BJ (cell line): ENCODE measurements at places on chromosomes 4 and X. TPM values are rescaled to one million over a fixed set of nuclear protein-coding genes. Genes with fewer than 3 reads are reported as not detected.

DNA sequence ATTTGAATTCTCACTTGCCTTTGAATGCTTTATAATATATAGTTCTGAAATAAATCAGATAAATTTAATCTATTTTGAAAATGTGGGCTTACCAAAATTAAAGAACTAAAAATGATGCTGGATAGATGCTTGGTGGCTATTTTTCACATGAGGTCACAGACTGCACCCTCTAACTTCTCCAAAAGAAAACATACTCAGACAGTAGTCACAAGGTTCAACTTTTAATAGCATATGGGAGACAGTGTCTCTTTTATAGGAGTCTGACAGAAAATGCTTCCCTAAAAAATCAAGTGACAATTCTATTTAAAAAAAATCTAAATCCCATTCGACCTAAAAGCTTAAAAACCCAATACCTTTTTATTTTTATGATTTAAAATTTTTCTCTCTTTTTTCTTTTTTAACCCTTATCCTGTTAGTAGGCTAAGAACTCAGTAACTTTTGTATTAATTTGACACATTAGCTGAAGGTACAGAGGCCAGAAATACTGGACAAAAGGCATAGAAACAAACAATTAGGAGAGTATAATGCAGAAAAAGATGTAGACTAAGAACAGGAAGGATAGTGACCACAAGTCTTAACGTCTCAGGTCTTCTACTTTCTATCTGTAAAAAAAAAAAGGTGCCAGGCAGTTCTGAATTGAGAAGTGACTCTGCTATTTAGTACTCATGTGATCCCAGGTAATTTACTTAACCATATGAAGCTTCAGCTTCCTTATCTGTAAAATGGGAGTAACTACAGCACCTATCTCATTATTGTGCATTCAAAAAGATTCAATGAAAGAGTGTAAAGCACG, 7.6 kb downstream of the TIGD4 start:
- no peak for DNase-seq

DNA sequence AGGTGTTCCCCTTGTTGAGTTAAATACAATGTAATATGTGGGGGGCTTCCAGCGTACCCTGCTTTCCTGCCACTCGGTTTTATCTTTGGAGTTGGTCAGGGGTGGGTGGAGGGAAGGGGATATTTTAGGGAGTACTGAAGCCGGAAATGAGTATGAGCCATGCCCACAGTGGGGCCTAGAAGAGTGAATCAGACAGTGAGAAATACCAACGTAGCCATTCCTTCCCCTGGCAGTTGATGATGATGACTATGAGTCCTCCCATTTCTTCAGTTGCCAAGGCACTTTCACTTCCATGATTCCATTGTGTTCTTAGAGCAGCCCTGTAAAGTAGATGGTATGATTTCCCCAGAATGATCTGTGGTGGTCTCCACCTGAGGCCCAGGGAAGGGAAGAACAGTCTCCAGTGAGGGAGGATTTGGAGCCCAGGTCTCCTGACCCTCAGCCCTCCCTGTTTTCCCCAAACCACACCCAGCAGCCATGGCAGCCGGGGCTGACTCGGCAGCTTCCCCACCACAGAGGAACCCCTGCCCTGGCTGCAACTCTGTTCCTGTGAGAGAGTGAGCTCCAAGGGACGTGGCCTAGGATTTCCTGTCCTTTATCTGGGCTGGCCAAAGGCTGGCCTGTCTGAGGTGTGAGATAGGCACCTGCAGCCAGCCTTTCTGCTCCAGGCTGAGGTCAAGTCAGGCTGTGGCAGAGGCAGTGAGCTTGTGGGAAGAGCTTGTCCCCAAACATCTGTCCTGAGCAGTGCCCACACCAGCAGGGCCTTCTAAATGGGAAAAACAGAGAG, 52.7 kb downstream of the STARD8 start:
- DNase-seq, result no peak

GRCh38 chr4:157514711-157515110, 294.2 kb downstream of the GRIA2 start:
- DNase-seq, result no peak

DNA sequence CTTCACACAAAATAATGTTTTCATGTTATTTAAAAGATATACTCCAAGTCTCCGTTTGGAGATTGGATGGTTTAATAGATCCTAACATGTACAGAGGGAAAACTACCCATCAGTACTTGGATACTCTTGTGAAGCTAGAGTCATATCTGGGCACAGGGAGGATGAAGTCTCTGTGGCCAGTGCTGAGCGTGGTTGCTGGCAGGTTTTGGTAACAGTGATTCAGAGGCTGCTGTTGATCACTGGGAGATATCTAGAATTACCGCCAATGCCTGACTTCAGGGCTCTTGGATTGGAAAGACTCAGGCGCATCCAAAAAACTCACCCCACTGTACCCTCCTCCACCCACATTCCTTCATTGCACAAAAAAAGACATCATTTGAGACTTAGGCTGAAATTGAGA, 107.2 kb upstream of the PGRMC2 start:
- no peak for DNase-seq

GRCh38 chrX:152901816-152902501, 4.1 kb downstream of the ZNF185 start:
- no peak for DNase-seq

- no peak for DNase-seq
These were observed 123.1 kb downstream of the AFF1 start for GRCh38 chr4:87057835-87058355.

GRCh38 chrX:791479-792034, 161.0 kb downstream of the SHOX start:
- no peak for DNase-seq

- no peak for DNase-seq
These were observed 666 bp downstream of the CCDC158 start for GRCh38 chr4:76420188-76420761.

- DNase-seq, result no peak
These were observed 127.0 kb upstream of the ETNPPL start for GRCh38 chr4:108889696-108890483.

GRCh38 chr4:36386691-36387090, 105.3 kb downstream of the DTHD1 start:
- DNase-seq, result no peak

DNA sequence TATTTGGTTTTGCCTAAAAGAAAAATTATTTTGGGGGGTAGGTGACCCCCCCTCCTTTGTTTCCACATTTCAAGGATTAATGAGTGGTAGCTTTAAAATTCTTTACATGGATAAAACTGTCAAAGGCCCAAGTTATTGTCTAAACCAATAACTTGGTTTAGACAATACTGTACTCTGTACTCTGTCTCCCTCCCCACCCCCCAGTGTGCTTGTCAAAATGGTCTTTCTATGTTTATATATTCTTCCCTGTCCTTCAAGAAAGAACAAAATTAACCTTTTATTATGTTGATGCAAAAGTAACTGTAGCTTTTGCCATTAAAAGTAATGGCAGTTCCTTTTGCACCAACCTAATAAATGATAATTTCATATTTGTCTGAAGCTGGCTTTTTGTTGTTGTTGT, 9.5 kb upstream of the RGN start:
- DNase-seq, result no peak

- DNase-seq, result no peak
These were observed 63.3 kb upstream of the CCDC160 start for GRCh38 chrX:134173541-134174272.

DNA sequence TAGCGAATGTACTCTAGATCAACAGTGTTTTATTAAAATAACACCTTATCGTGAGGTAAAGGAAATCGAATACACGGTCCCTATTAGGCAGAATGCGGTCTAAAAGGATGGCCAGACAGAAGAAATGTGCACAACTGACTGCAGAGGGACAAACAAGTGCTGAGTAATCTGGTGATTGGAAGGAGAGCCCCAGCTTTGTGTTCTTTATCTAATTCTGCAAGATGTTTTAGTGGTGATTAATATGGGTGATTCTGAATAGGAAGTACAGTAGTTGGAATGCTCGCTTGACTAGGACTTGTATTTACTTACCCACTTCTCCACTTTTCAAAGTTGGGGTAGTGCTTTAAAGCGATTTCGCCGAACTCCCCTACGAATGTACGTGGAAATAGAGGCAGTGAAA, 1.2 kb downstream of the WDR44 start:
- DNase-seq, result no peak

- DNase-seq, result no peak
These were observed 1.7 kb upstream of the CYP4V2 start for GRCh38 chr4:186189656-186190055.

- DNase-seq, result no peak
These were observed 55.3 kb downstream of the ANAPC10 start for GRCh38 chr4:145042601-145043285.

GRCh38 chr4:36242629-36243354, 1.5 kb downstream of the ARAP2 start:
- DNase-seq, result no peak

GRCh38 chr4:48343035-48343434, 1.7 kb downstream of the SLAIN2 start:
- DNase-seq, result no peak

DNA sequence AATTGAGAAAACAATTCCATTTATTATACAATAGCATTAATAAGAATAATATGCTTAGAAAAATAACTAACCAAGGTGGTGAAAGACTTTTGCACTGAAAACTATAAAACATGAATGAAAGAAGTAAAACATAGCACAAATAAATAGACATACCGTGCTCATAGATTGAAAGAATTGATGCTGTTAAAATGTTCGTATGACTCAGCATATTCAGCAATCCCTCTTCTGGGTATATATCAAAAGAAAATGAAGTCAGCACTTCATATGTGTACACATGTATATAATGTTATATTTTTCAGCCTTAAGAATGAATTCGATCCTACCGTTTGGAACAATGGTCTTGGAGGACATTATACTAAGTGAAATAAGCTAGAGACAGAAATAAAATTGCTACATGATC, 716.3 kb downstream of the GLUD2 start:
- DNase-seq, result no peak

GRCh38 chr4:25165916-25166315, 5.7 kb upstream of the SEPSECS start:
- no peak for DNase-seq

GRCh38 chr4:2296631-2297601, 35.0 kb upstream of the MXD4 start:
- DNase-seq, result no peak

DNA sequence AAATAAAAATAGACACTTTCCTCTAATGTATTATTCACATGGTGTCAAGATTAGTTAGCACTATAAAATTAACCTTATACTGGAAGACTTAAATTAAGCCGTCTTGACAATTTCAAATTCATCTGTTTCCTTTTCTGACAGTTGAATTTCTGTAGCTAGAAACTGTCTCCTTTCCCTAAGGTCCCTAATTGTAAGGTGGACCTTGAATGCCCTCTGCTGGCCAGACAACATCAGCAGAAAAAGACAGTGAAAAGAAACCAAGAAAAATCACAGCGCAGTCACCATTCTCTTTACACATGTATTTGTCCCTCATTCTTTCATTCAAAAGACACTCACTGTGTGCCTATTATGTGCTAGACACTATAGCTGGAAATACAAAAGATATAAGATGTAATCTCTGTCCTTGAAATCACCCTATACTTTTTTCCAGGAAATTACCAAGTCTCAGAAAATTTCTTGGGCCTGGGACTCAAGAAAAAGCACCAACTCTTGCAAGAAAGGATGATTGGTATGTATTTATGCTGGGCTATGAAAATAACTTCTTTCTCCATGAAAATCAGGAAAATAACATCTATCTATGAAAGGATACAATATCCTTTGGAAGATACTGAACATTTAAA, 32.7 kb upstream of the AMBN start:
- DNase-seq, result no peak

GRCh38 chrX:41189156-41189555, 103.9 kb downstream of the USP9X start:
- no peak for DNase-seq

Gene LONRF3
- not detected in 2 replicates for polyA plus RNA-seq

Gene GLRB
- polyA plus RNA-seq, result 4.8 and 9.5 TPM in 2 replicates

Gene SPRY1
- 2.1 and 2.2 TPM in 2 replicates for polyA plus RNA-seq

Gene GPC3
- not detected in 2 replicates for polyA plus RNA-seq

Gene DGAT2L6
- not detected in 2 replicates for polyA plus RNA-seq

Gene MSX1
- 4.4 and 6.9 TPM in 2 replicates for polyA plus RNA-seq

Gene FREM3
- not detected in 2 replicates for polyA plus RNA-seq

Gene HS6ST2
- not detected in 2 replicates for polyA plus RNA-seq

Gene TLR2
- 0.05 TPM in 1 of 2 replicates, not detected in the other for polyA plus RNA-seq

Gene PTPN13
- polyA plus RNA-seq, result 19.4 and 38.4 TPM in 2 replicates

Gene RAB39B
- polyA plus RNA-seq, result 0.26 and 0.29 TPM in 2 replicates
